ENCODE measurements at places on chromosomes 7 and 10.

DNA sequence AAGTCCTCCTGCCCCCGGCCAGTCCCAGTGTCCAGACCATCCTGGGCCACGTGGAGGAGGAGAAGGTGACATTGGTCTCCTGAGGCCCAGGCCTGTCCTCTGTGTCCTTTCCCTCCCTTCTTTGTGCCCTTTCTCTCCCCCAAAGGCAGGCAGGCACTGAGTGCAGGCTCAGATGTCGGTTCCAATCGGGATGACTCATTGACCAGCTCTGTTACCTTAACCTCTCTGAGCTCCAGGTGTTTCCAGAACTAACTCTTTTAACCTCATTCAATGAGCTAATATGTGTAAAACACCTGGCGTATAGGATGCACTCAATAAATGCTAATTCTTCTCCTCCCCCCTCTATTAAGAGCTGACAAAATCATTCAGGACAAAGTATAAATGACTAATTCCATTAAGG lies 25.7 kb downstream of the MACROH2A2 start:
- no peak for DNase-seq

DNA sequence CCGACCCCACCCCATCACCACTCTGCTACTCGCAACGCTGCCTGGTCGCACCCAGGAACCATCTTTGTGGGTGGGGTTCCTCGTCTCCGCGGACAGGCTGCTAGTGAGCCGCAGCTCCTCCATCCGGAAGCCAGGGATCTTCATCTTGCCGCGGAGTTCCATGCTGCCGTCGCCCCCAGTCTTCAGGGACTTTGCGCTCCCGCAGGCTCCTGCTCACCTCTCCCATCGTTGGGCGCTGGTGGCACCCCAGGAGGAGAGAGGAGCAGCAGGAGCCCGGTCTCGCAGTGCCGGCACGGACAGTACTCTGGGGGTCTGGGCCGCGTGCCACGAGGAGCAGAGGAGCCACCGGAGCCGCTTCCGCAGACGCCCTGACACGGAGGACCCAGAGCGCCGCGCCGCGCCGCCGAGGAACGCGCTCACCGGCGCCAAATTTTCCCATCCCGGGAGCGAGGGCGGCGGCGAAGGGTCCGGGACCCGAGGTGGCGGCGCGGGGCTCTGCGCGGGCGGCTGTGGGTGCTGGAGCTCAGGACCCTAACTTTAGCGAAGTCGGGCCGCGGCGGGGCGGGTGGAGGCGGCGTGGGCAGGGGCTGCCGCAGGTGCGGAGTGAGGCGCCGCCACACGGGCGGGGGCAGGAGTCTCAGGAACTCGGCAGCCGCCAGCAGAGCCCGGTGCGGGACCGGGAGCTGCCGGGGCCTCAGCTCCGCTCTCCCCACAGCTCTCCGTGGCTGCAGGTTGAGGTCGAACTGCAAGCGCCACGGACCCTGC lies 750.1 kb upstream of the SORCS1 start:
- DNase-seq, result no peak

DNA sequence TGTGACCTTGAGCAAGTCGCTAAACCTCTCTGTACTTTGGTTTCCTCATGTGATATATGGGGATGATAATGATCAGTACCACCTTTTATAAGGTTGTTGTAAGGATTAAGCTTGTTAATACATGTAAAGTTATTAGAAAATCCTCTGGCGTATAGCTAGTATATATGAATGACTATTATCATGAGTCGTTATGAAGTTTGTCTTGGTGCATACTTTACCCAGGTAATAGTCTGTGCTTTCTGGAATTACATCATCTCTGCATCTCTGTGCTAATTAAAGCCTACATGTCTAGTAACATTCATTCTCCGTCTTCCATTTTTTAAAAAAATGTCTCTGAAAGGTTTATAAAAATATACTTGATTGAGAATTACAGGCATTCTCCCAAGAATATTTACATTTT lies 349.4 kb upstream of the LRGUK start:
- DNase-seq, result no peak

- no peak for DNase-seq
Measured at GRCh38 chr7:5528071-5528814, 104.6 kb upstream of the TNRC18 start.

DNA sequence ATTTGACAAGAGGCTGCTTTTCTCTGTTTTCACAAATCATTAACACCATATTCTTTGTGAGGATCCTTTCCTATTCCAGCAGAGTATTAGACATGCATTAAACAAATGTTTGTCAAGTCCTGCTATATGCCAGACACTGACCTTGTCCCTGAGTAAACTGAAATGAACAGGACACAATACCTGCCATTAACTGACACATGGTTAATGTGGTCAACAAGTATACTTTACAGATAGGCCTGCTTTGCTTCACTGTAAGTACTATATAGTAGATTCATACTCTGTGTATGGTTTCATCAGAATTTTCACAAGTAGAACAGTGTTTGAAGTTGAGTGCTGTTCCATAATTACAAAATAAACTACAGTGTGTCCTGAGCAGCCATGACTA lies 5.9 kb downstream of the TNKS2 start:
- no peak for DNase-seq

DNA sequence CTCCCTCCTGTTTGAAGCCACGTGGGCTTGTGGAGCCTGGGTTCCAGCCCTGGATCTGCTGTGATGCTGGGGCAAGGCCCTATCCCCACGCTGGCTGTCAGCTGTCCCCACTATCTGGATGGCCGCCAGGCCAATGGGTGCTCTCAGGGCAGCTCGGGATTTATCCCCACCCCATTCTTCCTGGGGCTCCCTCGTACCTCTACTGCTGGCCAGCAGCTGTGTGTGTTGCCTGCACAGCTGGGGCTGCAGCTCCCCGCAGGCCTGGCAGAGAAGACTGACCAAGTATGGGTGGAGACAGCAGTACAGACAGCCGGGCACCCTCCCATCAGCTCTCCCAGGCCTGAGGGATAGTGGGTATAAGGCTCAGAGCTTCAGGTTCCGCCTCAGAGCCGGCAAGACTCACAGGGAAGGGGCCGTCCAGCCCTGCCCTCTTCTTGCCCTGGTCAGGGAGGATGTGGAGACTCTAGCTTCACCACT lies 13.6 kb downstream of the CLIP2 start:
- DNase-seq, result no peak

DNA sequence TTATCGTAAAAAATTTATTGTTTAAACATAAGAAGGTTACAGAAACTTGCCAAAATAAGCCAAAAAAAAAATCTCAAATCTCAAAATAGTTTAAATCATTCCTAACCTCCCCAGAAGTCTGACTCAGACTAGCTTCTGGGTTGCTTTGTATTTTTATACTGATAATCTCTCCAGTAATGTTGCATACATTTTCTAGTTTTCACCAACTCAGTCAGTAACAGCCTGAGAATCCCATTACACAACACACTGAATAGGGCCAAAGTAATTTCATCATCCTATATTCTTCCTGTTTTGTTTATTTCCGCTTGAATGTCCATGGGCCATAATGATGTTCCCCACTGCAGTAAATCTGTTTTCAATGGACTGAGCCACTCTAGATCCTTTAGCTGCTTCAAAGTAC lies 478.5 kb downstream of the GPAM start:
- DNase-seq, result no peak

DNA sequence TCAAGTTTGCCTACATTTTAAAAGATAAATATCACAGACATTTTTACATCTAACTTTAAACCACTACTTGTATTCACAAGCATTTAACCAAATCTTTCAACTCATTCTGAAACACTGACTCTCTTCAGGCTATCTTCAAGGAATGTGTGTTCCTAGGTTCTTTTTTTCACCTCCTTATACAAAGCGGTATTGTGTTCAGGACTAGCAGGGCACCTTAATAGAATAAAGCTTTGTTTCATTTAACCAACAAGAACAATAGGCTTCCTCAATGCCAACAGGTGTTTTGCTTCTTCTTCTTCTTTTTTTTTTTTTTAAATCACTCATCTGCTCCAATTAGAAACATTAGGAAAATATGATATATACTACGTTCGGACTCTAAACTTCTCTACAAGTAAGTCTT lies 212.9 kb upstream of the SEMA3E start:
- DNase-seq, result no peak

DNA sequence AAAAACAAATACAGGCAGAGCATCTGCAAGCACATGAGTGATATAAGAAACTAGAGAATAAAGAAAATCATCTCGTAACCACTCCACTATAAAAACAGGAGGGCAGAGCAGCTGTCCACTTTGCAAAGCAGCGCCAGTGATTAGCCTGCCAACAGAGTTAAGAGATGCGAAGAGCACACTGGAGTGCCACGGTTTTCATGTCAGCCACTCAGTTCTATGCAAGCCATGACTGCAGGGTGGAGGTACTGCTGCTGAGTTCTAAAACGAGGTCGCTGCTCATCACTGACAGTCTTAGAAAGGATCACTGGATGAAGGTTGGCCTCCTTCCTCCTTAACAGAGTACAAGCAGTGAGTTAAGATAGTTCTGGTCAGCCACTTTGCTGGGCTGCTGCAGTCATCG lies 58.5 kb downstream of the FGFR2 start:
- DNase-seq, result no peak

DNA sequence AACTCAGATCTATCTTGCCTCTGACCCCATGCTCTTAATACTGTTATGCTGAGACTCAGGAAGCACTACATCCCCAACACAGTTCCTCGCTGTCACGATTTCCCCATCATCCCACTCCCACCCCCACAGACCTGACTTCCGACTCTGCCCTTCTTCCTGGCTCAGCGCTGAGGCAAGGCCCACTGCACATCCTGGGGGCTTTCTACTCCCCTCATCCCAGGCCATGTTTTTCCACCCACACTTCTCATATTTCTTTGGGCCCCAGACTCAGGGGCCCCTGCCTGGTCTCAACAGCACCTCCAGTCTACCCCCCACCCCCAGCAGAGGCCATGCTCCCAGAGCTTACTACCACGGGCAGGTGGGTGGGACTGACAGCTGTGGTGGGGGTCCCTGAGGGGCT lies 7.7 kb upstream of the NDST2 start:
- no peak for DNase-seq

- DNase-seq, result no peak
Measured at GRCh38 chr7:111895049-111895448, 311.1 kb downstream of the DOCK4 start.

- DNase-seq, result no peak
Measured at GRCh38 chr7:80380957-80381356, 130.9 kb downstream of the GNAT3 start.

GRCh38 chr7:77313085-77313484 lies 103.1 kb downstream of the GSAP start:
- no peak for DNase-seq

GRCh38 chr7:2619116-2619515 lies 12.7 kb upstream of the TTYH3 start:
- DNase-seq, result no peak

DNA sequence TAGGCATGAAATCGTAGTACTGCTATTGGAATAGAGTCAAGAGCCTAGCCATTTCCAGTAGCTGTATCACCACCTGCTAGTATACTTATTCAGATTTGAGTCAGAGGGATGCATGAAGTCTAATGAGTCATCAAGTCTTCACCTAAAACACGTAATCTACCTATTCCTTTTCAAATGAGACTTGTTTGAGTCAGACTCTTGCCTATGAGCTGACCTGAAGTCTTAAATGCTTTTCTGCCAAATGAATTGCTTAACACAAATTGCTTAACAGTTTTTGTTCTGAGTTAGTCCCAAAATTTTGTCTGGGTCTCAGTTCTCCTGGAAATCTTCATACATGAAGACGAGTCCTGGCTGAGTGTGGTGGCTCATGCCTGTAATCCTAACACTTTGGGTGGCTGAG lies 165.2 kb downstream of the GNAT3 start:
- DNase-seq, result no peak

GRCh38 chr7:2024567-2024918 lies 208.2 kb downstream of the MAD1L1 start:
- DNase-seq, result no peak

- DNase-seq, result no peak
Measured at GRCh38 chr7:136950331-136950730, 81.9 kb downstream of the CHRM2 start.

DNA sequence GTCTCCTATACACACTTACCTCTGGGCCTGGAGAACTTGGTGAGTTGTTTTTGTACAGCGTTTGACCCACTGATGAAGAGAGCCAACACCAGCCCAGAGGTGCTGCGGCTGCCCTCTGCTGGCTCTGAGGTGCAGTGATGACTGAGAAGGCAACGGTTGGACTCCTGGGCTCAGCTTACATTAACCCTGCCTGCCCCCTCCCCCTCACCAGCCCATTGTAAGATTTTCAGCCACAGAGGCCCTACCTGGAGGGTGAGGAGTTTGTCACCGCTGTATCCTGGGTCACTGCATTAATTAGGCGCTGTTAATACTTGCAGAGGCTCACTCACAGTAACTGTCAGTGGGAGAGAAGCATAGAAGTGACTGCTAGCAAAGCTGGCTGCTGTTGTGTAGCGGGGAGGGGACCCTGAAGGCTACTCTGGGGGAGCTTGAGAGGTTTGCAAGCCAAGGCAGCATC lies 19.0 kb upstream of the ANKRD2 start:
- DNase-seq, result peak; percentile 78

DNA sequence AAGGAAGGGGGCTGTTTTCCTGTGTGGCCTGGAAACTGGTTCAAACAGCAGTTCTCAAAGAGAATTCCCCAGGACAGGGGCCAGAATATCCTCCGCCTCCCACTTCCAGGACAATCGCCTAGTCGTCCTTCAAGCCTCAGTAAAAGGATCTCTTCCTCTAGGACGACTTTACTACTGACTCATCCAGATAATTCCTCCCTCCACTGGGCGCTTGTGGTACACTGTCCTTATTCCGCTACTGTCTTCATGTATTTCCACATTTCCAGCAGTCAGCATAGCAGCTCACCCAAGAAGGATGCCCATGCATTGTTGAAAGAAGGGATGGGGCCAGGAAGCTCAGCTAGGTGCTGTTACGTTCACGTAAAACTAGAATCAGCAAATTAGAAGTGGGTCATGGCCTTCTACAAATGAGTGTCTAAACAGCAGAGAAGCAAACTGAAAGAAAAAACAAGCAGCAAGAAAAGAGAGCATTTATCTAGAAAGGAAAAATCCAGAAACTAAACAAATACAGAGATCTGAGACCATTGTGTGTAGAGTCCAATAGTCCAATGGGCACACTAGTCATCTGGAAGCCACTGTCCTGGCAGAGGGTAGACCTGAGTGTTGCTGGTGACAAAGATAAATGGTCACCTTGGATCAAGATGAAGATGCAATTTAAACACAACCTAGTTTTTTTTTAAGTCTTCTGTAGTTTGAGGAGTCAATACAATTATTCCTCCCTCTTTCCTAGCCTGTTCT lies 26.3 kb downstream of the CLRN3 start:
- DNase-seq, result no peak

DNA sequence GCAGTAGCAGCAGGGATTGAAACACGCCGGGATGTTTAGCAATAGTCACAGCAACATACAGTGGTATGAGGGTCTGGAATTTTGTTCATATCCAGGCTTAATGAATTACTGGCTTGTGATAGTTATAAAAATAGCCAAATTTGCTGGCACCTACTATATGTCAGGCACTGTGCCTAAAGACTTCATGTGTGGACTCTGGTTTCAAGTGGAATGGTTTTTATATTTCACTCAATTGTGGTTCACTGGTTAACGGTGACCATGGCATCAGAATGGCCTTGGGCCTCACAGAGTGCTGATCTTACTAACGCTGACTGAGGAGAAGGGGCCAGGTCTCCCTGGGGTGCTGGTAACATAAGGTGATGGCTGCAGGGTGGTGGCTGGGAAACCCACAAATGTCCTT lies 55.7 kb downstream of the CELF2 start:
- no peak for DNase-seq

- DNase-seq, result no peak
Measured at GRCh38 chr10:104492329-104492940, 138.8 kb downstream of the CFAP58 start.

GRCh38 chr10:71128311-71128980 lies 83.9 kb upstream of the UNC5B start:
- DNase-seq, result peak; percentile 73

- no peak for DNase-seq
Measured at GRCh38 chr10:114762811-114763210, 58.8 kb upstream of the FHIP2A start.
